ENCODE measurements at places on chromosomes 1 and 21. TPM values are rescaled to one million over a fixed set of nuclear protein-coding genes. Genes with fewer than 3 reads are reported as not detected.

- no peak for DNase-seq
Observed at GRCh38 chr1:147579532-147579931, 38.2 kb downstream of the BCL9 start.

- DNase-seq = no peak
Observed at GRCh38 chr1:26578167-26578566, 48.6 kb downstream of the RPS6KA1 start.

DNA sequence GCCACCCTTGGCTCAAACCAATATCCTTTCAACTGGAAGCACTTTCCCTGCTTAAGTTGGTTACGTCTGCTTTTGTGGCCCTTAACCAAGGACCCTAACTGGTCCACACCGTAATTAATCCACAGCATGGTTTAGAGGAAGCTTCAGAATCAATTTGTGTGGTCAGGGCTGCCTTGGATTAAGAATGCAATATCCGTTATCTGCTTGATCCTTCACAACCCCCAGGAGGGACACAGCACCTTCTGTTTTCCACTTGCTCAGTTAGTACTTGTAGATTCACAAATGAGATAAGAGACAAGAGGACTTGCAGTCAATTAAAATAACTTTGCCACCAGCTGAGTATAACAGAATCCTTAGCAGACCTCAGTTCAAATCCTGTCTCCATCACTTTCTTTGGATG lies 56.9 kb upstream of the LRP8 start:
- no peak for DNase-seq

GRCh38 chr1:25820247-25821111 lies 725 bp downstream of the MTFR1L start:
- peak; percentile 81 for DNase-seq

DNA sequence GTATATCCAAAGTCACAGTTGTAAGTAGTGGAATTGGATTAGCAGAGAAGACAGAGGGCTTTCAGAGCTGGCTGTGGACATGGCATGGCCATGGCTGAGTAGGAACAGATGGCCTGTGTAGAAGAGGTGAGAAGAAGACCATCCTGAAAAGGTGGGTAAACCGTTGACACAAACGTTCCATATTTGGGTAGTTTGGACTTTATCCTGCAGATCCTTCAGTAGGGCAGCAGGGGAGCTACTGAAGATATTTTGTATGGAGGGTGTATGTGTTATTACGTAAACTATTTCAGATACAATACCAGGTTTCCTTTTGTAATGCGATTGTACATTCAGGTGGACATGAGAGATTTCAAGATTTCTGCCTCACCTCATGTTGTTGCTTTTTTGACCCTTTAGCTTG lies 1.6 kb downstream of the UTP11 start:
- DNase-seq = no peak

The HES3 gene
- total RNA-seq = not detected

The SNAPIN gene
- 42.8 TPM for total RNA-seq

The LCE3D gene
- total RNA-seq = not detected

The SMPDL3B gene
- 2.1 TPM for total RNA-seq

The RGS16 gene
- 0.79 TPM for total RNA-seq

The TMEM54 gene
- 8.2 TPM for total RNA-seq

The SHISA4 gene
- total RNA-seq = 55.8 TPM
